ENCODE measurements at places on chromosomes 1 and 21.

GRCh38 chr1:156095906-156096508, 13.7 kb upstream of the MEX3A start:
- H3K27ac ChIP-seq: no peak overlapping the region
- H3K27me3 ChIP-seq: no peaks in the 10 kb centered on the region
- no peak overlapping the region for H3K4me3 ChIP-seq
- no peak for DNase-seq

GRCh38 chr21:31172328-31172727, 134.1 kb upstream of the KRTAP19-8 start:
- H3K27ac ChIP-seq: no peak overlapping the region
- no peaks in the 10 kb centered on the region for H3K4me1 ChIP-seq
- no peak overlapping the region for H3K4me3 ChIP-seq
- no peaks in the 10 kb centered on the region for H3K36me3 ChIP-seq
- no peak for DNase-seq

DNA sequence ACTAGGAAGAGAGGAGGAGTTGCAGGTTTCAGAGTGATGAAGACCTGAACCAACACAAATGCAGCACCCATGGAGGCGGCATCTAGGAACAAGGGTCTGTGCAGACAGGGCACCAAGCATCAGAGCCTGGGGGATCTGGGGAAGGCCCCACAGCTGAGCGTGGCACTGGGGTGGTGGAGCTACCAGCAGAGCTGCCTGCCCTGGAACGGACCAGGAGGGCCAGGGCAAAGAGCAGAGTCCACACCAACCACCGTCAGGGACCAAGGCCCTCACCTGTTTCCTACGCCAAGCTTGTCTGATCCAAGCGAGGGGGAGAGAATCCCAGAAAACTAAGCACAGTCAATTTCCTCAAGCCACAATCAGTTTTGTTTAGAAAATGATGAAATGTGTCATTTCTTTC, 79.0 kb upstream of the SYT6 start:
- no peaks in the 10 kb centered on the region for H3K4me1 ChIP-seq
- no peak overlapping the region for H3K27ac ChIP-seq
- no peaks in the 10 kb centered on the region for H3K36me3 ChIP-seq
- no peak overlapping the region for H3K4me3 ChIP-seq

DNA sequence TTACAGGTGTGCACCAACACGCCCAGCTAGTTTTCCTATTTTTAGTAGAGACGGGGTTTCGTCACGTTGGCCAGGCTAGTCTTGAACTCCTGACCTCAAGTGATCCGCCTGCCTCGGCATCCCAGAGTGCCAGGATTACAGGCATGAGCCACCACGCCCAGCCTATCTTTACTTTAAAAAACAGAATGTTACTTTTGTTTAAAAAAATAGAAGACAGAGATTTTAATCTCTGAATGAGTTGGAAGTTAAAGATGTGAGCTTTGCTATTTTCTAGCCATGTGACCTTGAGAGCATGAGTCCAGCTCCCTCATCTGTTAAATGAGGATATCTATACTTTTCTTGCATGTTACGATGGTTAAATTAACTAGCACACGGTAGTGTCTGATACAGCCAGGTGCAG, 3.9 kb upstream of the PUM1 start:
- no peak overlapping the region for H3K27ac ChIP-seq
- no peaks in the 10 kb centered on the region for H3K36me3 ChIP-seq
- no peaks in the 10 kb centered on the region for H3K4me1 ChIP-seq
- no peak overlapping the region for H3K4me3 ChIP-seq
- no peak for DNase-seq

DNA sequence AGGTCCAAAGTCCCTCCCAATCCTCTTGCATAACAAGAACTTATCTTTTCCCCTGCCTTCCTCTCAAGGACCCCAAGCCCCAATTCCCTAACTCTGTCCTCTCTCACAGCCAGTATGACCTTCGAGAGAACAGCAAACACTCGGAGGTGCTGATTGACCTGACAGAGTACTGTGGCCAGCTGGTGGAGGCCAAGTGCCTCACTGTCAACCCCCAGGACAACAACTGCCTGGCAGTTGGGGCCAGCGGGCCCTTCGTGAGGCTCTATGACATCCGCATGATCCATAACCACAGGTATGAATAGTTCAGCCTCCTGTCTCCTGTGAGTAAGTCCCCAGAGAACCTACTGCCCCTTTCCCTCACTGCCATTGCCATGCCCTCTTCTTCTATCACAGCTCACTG, 29.9 kb upstream of the TMEM222 start:
- H3K4me1 ChIP-seq: no peaks in the 10 kb centered on the region
- no peak overlapping the region for H3K4me3 ChIP-seq
- no peak overlapping the region for H3K27ac ChIP-seq
- no peak for DNase-seq

Measured in pancreas (tissue), 10 donors.